ENCODE measurements at places on chromosomes 4 and X.

- no peak for DNase-seq
These were observed 358.6 kb downstream of the GPM6A start for GRCh38 chr4:175453456-175453855.

DNA sequence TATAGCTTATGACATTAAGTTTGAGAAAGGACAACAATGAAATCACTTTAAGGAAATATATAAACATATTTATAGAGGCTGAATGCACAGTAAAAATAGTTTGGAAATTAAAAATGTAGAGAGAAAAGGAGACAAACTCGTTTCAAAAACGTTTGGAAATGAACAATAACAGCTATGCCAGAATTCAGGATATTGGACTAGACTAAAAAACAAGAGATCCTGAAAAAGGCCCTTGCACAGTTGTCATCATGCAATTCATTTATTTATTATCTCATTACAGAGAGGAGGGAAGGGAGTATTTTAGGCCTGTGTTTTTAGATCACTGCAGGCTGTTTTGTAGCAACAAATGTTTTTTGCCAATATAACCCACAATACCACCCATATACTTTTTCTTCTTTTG, 527.2 kb downstream of the ADGRL3 start:
- DNase-seq: no peak

DNA sequence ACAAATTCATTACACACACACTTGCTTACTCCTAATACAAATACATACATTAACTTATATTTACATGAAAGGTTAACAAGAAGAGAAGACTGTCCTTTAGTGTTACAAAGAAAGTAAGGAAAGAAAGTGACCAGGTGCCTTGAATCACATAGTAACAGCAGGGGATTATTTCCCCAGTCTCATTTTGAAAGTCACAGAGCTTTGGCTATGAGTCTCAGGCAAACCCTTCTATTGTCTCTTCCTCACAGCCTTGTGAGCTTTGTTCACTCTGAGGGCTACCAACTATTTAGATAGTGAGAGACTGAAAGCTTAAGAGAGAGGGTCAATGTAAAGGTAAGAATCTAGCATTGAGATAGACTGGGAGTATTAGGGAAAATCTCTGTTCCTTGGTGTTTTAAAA, 161.6 kb downstream of the NPNT start:
- no peak for DNase-seq

DNA sequence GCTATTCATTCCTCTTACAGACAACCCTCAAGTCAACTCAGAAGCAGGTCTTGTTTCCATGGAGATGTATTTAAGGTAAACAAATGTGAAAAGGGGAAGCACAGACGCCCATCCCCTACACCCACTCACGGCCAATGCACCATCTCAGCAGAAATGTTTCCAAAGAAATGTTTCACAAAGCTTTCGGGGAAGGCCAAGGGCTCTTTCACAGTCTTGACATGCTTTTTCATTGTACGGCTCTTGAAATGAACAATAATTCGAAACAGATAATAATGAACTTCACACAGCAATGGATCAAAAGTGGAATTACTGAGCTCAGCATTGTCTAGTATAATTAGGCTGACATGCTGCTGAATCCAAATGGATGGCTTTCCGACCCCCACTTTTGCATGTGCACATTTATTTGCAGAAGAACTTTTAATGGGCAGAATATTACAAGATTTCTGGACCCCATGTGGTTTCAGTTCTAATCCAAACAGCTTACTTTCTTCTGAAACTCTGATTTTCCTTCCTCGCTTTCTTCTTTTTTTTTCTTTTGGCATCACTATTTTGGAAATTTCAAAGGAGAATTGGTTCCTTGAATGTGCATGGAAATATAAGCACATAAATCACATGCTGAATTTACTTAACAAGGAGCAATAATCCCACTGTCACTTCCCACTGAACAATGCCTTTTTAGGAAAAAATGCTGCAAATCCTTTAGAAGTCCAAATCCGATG, 160.9 kb downstream of the SMIM20 start:
- DNase-seq: no peak

- no peak for DNase-seq
These were observed 36.3 kb upstream of the ADRA2C start for GRCh38 chr4:3729882-3730226.

GRCh38 chr4:6767386-6767747, 15.2 kb upstream of the KIAA0232 start:
- no peak for DNase-seq

DNA sequence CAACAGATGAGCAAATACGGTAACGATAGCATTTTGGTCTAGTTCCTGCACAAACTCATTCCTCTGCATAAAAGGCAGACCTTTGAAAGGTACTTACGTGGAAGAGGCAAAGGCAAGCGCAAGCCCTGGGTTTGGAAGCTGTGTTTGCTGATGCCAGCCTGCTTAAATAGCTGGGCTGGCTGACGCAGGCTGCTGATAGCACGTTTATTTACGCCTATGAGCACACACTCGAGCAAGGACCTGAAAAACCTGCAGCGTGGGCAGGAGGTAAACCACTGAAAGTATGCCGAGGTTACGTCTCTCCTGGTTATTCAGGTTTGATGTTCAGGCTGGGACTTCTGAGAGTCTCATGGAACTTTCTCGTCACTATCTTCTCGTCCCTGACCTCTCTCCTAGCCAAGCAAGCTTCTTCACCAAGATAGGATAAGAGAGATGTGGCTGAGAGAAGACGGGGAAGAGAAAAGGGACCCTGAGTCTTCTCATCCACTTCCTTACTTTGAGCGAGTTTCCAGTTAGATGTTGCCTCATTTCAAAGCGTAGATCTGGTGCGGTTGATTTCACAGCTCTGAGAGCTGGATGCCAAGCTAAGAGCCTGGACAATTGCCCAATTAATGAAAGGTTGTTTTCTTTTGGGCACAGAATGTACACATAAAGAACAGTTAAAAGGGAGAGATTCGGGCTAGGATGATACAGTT, at the start of gene HOPX:
Gene HOPX (minus strand): TSS at position 139 of the 695 bp plus-strand sequence. CDS start 23,480 bp downstream, outside the sequence.
- no peak for DNase-seq

DNA sequence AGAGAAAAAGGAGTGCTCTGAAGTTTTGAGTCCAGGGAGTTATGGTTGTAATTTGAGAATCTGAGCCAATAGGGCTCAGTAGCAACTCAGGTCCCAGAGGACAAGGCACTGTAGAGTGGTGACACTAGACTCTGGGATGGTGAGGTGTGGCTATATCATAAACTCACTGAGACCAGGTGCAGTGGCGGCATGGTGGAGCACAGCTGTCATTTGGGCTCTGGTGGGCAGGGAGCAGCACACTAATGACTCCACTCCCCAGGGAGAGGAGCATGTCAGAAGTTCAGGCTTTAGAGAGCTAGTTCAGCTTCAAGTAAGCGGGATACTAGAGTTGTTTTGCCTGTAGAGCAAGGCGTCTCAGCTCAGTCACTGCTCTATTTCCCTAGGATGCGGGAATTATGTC, 165.4 kb upstream of the USP38 start:
- no peak for DNase-seq

DNA sequence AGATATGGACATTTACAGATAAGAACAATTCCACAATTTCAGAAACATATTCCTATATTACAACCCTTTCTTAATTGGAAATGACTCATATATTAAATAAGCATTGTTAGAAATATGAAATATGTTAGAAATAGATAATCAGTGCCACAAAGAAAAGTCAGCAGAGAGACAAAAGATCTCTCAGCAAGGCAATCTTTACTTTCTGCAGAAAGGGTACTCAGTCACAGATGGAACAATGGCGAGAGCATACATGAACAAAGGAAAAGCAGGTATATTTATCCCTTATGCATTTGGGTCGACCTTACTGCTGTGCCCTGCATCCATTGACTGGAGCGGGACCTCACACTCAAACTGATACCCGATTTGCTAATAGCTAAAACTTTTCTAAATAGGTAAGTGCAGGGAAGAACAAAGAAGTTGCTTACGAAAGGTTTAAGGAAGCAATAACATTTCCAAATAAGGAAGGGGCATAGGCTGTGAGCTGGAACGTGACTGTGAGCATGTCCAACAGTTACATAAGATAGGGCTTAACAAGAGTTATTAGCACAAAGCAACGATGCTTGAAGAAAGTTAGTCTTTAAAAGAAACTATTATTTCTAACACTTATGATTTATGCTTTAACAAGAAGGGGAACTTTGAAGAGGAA, 40.8 kb downstream of the MGARP start:
- no peak for DNase-seq

DNA sequence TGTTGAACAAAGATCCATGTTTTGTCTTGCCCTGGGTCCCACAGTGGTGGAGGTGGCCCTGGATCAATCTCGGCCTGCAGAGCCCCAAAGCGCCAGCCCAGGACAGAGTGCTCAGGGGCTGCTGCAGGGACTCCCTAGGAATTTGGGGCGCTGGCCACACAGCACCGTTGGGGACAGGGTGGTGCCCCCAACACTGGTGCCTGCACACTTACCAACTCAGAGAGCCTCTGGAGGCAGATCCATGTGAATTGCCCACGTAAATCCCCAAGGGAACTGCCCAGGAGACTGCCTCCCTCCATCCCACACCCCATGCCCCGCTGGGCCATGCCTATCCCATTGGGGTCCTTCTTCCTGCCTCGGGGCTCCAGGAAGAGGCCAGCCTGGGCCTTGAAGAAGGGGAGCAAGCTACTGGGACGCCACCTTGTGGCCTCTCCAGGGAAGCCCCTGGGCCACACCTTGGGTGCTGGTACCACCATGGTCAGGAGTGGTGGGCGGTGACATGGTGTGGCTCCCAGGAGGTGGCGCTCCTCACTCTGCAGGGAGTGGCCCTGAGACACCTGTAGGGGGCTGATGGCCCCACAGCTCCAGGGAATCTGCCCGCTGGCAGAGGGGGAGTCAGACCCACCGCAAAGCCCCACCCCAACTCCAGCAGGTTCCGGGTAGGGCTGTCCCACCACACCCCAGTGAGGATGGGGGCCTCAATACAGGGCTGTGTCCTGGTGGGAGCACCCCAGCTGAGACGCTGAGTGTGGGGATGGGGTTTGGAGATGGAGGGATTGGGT, 22.8 kb downstream of the CFAP99 start:
- DNase-seq: no peak

- DNase-seq: no peak
These were observed 30.8 kb downstream of the RBBP7 start for GRCh38 chrX:16839219-16839851.

GRCh38 chrX:132592880-132593279, 104.0 kb upstream of the MBNL3 start:
- no peak for DNase-seq

- DNase-seq: no peak
These were observed 120.8 kb upstream of the PJA1 start for GRCh38 chrX:69285881-69286564.

- no peak for DNase-seq
These were observed 126.1 kb downstream of the ASB9 start for GRCh38 chrX:15143825-15144121.

- DNase-seq: no peak
These were observed 641.0 kb upstream of the PITX2 start for GRCh38 chr4:111263836-111264235.

DNA sequence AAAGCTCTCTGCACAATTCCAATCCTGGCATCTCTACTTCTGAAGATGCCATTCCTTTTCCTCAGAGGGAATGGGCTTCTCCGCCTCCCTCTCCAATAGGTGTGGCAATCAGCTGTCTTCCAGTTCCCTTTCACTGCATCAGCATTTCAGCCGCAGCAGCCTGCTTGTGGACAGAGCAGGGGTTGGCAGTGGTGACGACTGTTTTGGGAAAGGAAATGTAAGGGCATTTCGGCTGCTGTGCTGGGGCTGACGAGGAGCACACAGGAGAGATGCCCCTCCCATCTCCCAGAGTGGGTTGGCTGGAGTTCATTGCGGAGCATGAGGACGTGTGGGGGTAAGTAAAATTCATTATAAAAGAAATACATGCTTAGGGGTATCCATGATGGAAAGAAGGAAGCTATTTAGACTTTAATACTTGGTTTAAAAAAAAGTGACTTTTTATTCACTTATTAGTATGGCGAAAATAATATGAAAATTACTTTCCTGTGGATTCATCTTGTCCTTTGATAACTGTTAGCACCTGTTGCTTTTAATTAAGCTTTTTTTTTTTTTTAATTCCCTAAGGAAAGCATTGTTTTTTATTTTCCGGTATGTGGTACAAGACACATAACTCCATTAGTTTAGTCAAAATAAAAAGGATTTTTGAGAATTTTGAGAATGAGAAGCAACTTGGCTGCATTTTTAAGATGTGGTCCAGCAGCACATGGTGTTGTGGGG, at the start of gene LIMCH1:
Gene LIMCH1 (plus strand): TSS at position 141 of the 717 bp plus-strand sequence. CDS start 67,839 bp downstream, outside the sequence.
- no peak for DNase-seq

GRCh38 chr4:146981651-146982050, 36.0 kb upstream of the TTC29 start:
- no peak for DNase-seq

GRCh38 chr4:104677116-104677515, 182.4 kb upstream of the CXXC4 start:
- DNase-seq: no peak

DNA sequence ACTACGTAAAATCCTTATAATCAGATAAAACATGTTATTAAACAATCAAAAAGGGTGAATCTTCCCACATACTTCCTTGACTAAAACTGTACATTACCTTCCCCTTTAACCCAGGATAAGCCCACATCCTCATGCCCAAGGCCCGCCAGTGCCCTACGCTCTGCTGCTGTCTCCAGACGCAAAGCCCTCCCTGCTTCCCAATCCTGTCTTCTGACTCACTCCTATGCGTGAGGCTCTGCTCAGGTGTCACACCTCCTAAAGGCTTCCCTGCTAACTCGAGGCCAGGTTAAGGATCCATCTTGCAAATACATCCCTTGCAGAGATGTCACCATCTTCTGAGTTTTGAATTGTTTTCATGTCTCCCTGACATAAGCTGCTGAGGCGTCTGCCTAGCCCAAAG, 61.6 kb downstream of the STX18 start:
- DNase-seq: no peak

DNA sequence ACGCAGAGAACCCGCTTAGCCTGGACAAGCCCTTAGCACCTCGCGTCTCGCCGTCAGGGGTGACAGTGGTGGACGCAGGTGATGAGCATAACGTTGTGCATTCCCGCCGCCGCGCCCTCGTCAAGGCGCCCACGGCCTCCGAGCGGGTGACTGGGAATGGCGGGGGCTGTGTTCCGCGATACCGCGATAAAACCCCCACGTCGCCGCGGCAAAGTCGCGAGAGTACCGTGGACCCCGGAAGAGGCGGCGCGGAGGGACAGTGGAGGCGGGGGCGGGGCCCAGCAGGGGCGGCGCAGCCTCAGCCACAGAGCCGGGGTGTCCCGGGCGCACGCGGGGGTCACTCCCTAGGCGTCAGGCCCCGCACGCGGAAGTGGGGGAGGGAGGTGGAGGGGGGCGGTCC, 53.8 kb downstream of the ZFYVE28 start:
- DNase-seq: no peak

DNA sequence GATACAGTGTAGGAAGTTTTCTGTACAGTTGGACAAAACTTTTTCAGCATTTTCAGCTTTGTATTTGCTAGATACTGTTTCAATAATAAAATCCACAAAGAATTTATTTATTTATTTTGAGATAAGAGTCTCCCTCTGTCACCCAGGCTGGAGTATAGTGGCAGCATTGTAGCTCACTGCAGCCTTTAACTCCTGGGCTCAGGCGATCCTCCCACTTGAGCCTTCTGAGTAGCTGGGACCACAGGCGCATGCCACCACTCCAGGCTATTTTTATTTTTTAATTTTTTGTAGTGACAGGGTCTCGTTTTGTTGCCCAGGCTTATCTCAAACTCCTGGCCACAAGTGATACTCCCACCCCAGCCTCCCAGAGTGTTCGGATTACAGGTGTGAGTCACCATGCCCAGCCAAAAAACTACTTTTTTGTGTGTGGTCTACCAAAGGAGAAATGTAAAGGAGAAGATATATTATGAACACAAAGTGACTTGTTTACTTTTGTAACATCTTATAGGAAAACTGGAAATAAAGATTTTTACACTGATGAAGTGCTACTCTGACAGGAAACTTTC, 13.0 kb upstream of the SOWAHD start:
- no peak for DNase-seq

Data from vagina (tissue), 2 donors.